ENCODE measurements at places on chromosomes 1 and 21.

DNA sequence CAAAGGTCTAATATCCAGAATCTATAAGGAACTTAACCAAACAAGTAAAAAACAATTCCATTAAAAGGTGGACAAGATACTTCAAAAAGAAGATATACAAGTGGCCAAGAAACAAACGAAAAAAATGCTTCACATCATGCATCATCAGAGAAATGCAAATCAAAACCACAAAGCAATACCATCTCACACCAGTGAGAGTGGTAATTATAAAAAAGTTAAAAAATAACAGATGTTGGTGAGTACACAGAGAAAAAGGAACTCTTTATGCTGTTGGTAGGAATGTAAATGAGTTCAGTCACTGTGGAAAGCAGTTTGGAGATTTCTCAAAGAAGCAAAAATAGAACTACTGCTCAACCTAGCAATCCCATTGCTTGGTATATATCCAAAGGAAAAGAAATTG lies 218.6 kb downstream of the SLC44A5 start:
- no peak for DNase-seq

DNA sequence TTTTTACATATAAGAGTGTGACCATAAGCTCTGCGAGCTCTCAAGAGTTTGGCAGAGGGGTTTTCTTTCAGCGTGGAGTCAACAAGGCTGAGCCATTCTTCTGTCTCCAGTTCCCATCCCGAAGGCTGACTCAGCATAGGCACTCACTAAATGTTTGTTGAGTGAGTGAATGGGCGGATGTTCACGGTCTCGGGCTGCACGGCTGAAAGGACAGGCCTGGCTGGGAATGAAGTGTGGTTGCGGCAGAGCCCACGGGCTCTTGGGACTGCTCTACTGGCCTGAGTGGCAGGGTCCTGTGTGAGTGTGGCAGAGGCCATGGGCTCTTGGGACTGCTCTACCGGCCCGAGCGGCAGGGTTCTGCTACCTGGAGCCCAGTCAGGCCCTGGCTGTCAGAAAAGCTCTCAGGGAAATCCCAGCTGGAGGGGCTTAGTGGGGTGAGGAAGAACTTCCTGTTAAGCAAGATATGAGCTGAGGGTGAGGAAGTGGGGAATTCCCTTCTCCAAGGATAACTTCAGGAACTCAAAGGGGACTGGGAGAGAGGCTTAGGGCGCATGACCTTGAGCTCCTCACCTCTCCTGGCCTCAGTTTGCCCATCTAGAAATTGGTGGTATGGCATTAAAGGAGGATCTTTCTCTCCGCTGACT lies 56.6 kb upstream of the C1orf174 start:
- no peak for DNase-seq

- no peak for DNase-seq
Measured at GRCh38 chr1:215637041-215637573, 70.0 kb downstream of the KCTD3 start.

DNA sequence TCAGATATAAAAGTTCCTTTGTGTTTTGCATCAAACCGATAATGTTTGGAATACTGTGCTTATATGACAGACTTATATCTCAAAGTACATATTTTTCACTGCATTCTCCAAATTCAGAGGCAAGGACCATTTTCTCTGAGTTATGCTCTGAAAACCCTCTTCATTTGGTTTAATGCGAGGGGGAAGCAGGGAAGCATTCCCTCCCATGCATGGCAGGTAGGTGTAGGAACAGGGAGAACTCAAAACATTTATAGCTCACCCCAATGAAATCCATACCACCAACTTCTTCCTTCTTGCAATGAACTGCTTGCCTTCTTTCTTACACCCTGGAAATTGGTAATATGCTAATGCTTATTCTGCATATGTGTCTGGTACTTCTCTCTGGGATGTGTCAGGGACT lies 10.7 kb upstream of the ERICH3 start:
- DNase-seq: no peak

GRCh38 chr1:30721812-30722537 lies 1.4 kb downstream of the MATN1 start:
- DNase-seq: no peak

GRCh38 chr21:40696246-40696645 lies 150.7 kb downstream of the DSCAM start:
- no peak for DNase-seq

GRCh38 chr1:6014130-6014999 lies 22.1 kb upstream of the NPHP4 start:
- DNase-seq: no peak

DNA sequence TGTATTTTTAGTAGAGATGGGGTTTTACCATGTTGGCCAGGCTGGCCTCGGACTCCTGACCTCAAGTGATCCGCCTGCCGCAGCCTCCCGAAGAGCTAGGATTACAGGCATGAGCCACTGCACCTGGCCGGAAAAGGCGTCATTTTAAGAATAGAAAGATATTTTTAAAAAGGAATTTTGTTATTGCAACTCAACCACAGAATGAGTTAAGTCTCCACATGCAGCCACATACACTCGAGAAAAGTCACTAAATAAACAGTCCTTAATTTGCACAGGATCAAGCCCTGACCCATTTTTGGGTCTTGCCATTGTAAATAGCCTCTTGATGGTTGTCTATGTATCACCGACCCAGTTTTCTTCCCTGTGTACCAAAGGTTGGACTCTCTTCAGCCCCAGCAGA lies 85.5 kb downstream of the FBXO2 start:
- no peak for DNase-seq

DNA sequence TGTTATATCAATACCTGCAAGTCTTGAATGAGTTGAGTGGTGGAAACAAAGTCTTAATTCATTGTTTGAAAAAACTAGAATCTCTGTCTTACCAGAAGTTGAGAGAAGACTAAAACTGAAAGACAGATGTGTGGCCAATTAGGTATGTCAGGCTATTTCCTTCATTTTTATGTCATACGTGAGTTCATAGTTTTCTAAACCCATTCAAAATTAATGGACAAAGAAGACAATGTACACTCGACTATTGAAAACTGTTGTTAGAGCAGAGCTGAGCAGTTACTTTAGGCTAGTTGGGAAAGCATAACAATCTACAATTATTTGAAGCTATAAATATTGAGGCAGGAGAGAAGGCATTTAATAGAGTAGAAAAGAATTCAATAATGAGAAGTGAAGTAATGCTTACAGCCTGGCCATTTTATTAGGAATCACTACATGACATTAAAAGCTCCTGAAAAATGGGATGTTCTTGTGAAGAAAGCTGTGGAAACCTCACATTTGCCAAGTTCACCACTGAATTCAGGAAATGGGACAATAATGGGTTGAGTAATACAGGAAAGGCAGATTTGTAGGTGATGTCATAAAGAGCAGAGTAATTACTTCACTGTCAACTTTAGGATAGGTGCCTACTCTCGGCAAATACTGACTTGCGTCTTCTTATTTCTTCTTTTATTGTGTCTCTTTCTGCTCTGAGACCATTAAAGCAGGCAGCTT lies 204.4 kb downstream of the PLA2G4A start:
- no peak for DNase-seq

GRCh38 chr1:11158291-11158690 lies 30.9 kb upstream of the ANGPTL7 start:
- no peak for DNase-seq

- DNase-seq: no peak
Measured at GRCh38 chr21:42247716-42248115, 28.8 kb downstream of the ABCG1 start.

DNA sequence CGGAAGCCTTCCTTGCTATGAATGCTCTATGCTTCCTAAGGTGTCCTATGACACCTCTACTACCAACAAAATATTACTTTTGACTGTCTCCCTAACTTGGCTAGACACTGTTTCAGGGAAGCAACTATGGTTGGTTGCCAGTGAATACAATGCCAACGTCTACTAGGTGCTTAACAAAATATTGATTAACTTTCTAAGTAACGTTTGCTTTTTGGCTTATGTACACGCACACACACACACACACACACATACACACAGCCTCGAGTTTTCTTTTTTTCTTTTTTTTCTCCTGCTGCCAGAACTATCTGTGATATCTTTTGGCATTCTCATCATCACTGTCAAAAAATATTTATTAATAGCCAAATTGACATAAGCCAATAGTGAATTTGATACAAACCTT lies 864.0 kb downstream of the PLA2G4A start:
- no peak for DNase-seq

- no peak for DNase-seq
Measured at GRCh38 chr21:42670884-42671283, 17.5 kb downstream of the PDE9A start.

GRCh38 chr1:109776206-109776835 lies 12.6 kb upstream of the EPS8L3 start:
- no peak for DNase-seq

DNA sequence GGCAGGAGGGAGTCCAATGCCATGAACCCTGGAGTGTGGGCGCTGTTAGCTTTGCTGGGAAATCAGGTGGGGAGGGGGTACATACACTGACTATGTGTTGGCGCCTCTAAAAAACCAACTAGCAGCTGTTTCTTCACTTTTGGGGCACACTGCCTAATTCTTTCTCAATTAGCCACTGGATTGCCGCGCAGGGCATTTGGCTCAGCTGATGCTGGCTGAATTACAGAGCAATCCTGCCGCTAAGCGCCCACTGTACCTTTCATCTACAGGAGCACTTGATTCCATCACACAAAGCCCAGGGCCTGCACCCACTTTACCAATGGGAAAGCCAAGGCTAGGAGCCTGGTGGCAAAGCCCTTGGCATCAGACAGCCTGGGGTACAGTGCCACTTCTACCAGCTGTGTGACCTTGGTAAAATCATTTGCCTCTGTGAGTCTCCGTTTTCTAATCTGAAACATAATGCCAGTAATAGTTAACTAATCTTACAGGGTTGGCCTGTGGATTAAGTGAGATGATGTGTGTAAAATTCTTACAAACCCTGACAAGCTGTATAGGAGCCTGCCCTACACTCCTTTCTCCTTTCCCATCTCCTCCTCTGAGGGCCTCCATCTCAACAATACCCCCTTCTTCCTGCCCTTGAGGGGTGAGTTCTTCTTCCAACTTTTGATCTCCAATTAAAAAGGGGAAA lies 59.0 kb downstream of the UBE2T start:
- no peak for DNase-seq

DNA sequence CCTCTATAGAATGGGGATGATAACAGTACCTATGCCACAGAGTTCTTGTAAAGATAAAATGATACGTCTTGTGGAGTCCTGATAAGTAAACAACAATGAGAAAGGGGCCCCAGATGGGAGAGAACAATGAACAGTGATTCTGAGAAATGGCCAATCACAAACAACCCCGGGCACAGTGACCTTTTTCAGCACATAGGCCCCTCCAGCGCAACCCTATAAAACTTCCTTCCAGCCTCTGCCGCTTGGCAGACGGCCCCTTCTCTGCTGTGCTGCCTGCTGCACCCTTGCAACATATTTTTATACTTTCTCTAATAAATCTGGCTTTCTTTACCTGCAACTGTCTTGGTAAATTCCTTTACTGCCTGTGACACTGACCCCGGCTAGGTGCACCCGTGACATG lies 8.9 kb downstream of the RCAN1 start:
- no peak for DNase-seq

DNA sequence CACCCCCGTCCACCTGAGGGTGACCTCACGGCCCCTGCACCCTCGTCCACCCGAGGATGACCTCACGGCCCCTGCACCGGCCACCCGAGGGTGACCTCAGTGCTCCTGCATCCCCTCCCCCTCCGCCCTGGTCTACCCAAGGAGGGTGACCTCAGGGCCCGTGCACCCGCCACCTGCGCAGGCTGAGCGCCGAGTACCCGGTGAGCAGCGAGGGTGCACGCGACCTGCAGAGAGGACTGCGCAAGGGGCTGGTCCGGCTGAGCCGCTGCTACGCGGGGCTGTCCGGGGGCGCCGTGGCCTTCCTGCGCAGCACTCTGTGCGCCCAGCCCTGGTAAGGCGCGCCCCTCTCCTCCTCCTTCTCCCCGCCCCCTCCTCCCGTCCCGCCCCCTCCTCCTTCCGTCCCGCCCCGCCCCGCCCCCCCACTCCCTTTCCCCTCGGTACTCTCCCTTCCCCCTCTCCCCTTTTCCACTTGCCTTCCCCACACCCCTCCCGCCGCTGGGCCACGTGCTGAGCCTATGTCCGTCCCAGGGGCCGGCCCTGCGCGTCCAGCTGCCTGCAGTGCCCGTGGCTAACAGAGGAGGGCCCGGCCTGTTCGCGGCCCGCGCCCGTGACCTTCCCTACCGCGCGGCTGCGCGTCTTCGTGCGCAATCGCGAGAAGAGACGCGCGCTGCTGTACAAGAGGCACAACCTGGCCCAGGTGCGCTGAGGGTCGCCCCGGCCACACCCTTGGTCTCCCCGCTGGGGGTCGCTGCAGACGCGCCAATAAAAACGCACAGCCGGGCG lies 28.4 kb downstream of the TRIM11 start:
- peak; percentile 81 for DNase-seq

Data from activated CD4-positive, alpha-beta memory T cell treated with anti-CD3 and anti-CD28 coated beads for 36 hours (primary cell).